Activated T-cell treated with anti-CD3 and anti-CD28 coated beads, Interleukin-2, amount 50 U/mL, for 48 hours (primary cell): ENCODE measurements at places on chromosomes 5 and 9.

- DNase-seq: no peak
These were observed 22.5 kb downstream of the PDCD1LG2 start for GRCh38 chr9:5532790-5533189.

GRCh38 chr5:105034401-105034763 is 1471.8 kb upstream of the NUDT12 start:
- DNase-seq: no peak

DNA sequence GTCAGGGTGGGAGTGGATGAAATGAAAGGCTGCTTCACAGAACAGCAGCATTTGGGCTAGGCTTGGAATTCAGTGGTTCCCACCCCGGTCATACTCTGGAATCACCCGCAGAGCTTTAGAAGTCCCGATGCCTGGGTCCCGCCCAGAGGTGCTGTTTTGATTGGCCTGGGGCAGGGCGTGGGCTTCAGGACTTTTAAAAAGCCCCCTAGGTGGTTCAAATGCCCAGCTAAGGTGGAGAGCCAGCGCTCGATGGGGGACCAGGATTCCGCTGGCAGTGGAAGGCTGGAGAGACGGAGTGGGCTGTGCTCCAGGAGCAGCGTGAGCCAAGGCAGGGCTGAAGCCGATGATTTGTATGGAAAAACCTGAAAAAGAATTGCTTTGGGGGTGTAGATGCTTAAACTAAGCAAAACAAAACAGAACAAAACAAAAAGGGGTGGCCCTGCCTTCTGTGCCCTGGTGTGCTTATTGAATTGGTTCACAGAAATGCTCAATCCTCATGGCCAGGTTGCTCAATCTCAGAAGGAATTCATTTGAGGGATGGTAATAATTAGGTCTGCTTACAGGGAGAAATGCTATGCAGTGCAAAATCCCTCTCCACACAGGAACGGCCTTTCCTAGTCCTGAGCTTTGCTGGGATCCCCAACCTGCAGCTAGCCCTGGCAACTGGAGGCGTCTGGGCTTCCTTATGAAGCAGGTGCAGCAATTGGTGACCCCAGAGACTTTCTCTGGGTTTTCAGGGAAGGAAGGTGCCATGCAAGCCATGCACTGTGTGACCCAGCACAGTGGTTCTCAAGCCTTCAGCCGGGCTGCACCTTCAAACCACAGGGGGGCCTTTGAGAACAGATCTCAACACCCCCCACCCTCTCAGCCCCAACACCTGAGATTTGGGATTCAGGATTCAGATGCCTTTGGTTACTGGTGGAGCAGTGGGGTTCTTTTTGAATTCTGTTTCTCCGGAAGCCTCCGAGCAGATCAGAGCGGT is 174.0 kb upstream of the ZNF618 start:
- no peak for DNase-seq

DNA sequence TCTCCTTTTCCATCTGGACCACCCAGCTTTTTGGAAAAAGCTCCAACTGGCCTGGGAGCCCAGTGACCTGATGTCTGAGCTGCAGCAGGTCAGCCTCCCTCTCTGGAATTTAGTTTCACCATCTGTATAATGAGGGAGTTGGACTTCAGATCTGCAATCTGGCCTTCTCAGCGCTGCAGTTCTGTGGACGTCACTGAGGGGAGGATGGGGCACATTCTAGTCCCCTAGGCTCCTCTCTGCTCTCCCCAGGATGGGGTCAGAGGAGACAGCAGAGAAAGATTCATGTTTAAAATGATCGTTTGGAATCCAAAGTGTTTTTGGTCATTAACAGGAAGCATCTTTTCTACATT is 10.2 kb downstream of the OR13J1 start:
- no peak for DNase-seq

DNA sequence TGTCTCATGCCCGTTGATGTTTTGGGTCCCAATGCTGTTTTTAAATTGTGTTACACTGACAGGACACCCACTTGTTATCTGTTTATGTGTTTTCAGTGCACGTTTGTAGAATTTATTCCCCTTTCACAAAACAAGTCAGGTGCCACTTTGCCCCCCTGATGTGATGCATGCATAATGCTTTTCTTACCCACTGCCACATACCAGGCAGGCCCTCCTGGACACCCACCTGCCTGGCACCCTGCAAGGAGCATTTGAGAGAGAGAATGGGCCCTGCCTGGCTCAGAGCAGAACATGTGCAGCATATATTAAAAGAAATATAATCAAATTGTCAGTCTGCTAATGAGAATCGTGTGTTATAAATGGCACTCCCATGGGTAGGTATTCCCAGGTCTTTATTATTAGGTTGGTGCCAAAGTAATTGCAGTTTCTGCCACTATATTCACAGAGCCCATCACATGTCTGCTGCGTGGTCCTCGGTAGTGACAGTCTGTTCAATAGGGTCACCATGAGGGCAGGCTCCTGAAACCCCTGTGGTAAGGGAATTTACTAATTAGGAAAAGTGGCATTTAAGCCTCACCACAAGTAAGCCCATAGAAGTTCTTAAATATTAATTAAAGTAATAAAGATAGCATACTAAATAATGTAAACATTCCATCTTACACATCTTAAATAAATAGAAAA is 52.2 kb upstream of the CKMT2 start:
- no peak for DNase-seq

- no peak for DNase-seq
These were observed 3.8 kb downstream of the IFNA1 start for GRCh38 chr9:21443849-21444625.

GRCh38 chr5:120304663-120305062 is 159.4 kb upstream of the PRR16 start:
- no peak for DNase-seq

DNA sequence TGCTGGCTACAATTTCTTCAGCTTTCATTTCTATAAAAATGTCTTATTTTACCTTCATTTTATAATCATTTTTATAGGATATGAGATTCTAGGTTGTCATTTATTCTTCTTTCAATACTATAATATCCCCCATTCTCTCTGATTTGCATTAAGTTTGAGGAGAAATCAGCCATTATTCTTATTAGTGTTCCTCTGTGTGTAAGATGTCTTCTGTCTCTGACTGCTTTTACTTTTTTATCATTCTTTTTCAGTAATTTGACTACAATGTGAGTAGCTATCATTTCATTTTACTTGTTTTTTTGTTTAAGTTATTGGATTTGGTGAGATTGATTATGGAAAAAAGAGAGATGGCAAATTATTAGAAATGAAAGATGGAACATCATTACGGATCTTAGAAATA is 13.6 kb upstream of the SREK1 start:
- no peak for DNase-seq

- no peak for DNase-seq
These were observed 161.9 kb downstream of the TRIO start for GRCh38 chr5:14305045-14305444.

- no peak for DNase-seq
These were observed 451.4 kb downstream of the CTNND2 start for GRCh38 chr5:11452852-11453251.

- DNase-seq: peak; percentile 73
These were observed 1468.0 kb downstream of the FOXD4L5 start for GRCh38 chr9:63816751-63817621.

DNA sequence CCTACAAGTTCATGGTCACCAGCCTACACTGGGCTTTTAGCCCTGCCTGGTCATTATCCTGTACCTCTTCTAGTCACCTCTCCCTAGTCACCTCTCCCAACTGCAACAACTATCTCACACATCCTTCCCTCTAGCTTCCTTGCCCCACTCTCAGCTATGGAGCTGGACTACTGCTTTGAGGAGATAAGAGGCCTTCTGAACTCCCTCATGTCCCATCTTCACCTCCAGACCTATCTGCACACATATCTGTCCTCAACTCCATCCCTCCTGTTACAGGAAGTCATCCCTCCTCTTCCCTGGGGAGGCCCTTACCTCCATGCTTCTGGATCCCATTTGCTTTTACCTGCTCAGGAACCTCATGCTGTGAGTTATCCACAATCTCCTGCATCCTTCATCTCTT is 5.7 kb downstream of the RPP25L start:
- DNase-seq: no peak

DNA sequence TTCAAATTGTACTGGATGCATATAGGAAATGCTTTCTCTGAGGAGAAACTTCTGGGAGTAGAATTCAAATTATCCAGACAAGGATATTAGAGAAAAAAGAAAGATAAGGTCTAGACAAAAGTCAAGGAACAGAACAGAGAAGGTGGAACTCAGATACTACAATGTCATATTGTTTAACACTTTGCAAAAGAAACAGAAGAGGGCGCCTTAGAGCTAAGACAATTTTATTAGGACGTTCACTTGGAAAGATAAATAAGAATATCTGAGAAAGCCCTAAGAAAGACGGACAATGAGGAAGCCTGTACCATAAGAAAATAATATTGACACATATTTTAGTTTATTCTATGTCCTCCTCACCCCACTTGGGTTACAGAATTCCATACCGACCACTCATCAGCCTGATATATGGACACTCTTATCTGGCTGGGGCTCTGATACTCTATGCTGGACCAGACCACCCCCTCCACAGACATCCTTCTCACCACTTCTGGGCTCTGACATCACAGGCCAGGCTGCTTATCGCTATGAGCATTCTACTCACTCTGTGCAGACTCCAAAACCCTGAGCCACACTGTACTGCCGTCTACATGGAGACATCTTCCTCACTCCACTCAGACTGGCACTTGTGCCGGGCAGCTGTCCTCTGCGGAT is 9.1 kb upstream of the AK3 start:
- no peak for DNase-seq

GRCh38 chr5:109467058-109467457 is 57.3 kb upstream of the PJA2 start:
- DNase-seq: no peak

GRCh38 chr5:6829150-6829784 is 116.0 kb downstream of the TENT4A start:
- DNase-seq: peak; percentile 73

DNA sequence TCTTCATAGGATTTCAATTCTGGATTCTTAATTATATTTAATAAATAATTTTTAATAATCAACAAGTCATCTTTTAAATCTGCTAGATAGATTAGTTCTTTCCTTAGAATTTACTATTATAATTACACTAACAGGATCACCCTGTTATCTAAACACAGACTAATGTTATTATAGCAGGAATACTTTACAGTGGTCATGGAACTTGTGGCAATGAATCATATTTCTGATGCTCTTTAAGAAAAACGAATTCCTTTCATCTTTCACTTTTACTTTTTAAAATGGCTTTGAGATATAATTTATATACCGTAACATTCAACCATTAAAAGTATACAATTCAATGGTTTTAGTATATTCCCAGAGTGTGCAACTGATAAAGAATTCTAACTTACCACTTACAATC is 29.7 kb upstream of the CDK5RAP2 start:
- no peak for DNase-seq

GRCh38 chr5:124157320-124157719 is 589.1 kb downstream of the ZNF608 start:
- DNase-seq: no peak
